Activated CD4-positive, alpha-beta T cell treated with anti-CD3 and anti-CD28 coated beads, Interleukin-2, amount 10 ng/mL, durations not matched to agents 7 days and 5 days (primary cell): ENCODE measurements at places on chromosomes 4 and X. TPM values are rescaled to one million over a fixed set of nuclear protein-coding genes. Genes with fewer than 3 reads are reported as not detected.

Gene USP17L5
- not detected for total RNA-seq

GRCh38 chr4:7857238-7857701 is 82.4 kb downstream of the AFAP1 start:
- DNase-seq, result no peak

DNA sequence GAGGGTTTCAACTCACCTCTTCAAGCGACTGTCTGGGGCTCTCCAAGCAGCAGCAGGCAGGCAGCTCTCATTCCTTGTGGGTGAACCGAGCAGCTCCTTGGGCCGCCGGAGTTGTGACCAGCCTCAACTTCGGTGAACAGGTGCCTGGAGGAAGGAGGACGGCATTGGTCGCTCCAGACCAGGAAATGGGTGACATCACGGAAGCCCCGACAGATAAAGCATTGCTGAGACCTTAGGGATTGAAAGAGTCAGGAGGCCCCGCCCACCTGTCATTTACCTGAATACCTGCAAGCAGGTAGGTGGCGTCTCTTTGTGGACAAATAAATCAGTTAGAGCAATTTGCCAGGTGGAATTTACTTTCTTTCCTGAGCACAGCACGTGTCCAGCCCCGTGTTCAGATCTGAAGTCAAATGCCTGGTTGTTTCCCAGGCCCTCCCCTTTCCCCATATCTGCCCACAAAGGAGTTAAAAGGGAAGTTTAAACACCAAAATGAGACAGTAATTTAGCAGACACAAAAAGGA is at the start of gene LNX1:
TSS of gene LNX1 (minus strand) at position 115 of the 521 bp plus-strand sequence. CDS start 17,484 bp downstream, outside the sequence.
- no peak for DNase-seq

DNA sequence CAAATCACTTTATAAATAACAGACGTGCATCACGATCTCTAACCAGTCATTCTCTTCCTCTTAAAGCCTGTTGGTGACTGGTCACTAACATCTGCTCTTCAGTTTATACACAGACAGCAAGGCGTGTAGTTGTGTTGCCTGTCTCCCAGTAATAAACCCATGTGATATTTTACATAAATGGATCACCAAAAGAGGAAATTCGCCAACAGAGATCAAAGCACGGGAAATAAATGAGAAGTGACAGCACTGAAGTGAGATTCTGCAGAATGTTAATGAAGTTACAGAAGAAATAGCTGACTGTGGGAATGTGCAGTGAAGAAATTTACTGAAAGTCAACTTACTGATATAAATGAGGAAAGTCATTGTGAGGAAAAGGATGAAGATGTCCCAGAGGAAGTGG is 47.0 kb downstream of the AFF1 start:
- DNase-seq, result no peak

Gene TRPC5OS
- not detected for total RNA-seq

DNA sequence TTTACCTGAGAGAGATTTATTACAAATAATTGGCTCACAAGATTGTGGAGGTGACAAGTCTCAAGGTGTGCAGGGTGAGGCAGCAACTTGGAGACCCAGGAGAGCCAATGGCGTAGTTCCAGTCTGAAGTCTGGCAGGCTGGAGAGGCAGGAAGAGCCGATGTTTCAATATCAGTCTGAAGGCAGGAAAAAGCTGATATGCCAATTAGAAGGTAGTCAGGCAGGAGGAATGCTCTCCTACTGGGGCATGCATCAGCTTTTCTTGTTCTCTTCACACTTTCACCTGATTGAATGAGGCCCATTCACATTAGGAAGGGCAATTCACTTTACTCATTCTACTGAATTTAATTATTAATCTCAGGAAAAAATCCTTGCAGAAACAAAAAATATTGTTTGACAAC is 1351.7 kb upstream of the ADGRL3 start:
- no peak for DNase-seq

Gene CXCL11
- total RNA-seq, result not detected

DNA sequence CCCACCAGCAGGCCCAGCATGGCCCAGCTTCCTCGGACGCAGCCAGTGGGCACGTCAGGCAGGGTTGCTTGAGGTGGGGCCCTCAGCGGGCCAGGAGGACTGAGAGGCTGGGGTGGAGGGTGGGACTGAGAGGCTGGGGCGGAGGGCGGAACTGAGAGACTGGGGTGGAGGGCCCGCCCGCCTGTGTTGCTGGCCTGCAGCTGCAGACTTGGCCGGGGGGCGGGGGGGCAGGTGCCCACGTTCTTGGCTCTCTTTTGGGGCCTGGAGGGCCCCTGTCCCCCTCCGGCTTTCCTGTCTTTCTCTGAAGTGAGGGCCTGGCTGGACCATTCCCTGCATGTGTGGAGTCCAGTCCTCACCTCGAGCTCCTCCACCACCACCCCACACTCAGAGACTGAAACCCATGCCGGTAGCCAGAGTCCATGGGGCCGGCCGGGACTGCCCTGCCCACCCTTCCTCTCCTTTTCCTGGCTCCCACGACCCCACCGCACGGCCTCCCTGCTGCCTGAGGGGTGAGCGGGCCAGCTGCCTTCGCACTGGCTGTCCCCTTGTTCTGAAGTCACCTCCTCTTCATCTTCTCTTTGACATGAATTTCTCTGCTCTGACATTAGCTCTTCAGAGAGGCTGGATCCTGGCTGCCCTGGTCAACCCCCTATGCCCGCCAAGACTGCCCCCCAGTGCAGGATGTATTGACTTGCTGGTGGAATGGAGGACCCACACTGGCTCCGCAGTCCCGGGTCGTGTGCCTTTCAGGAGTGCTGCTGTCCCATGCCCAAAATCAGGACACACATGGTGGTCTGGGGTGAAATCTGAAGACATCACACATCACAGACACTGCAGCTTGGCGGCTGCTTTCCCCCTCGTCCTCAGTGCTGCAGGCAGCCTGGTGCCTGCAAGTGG is 10.1 kb upstream of the NKX1-1 start:
- no peak for DNase-seq

GRCh38 chr4:56360071-56360470 is 27.2 kb downstream of the AASDH start:
- no peak for DNase-seq

Gene COX7B2
- not detected for total RNA-seq

GRCh38 chr4:76219299-76220055 is 5.9 kb upstream of the SCARB2 start:
- no peak for DNase-seq

GRCh38 chr4:26139310-26139924 is 181.4 kb upstream of the RBPJ start:
- no peak for DNase-seq

- no peak for DNase-seq
Measured at GRCh38 chr4:152684007-152684406, 4.2 kb upstream of the TMEM154 start.

GRCh38 chr4:135694066-135694465 is 1492.5 kb upstream of the PABPC4L start:
- no peak for DNase-seq

Gene OCIAD2
- total RNA-seq, result 99.0 TPM

- no peak for DNase-seq
Measured at GRCh38 chrX:19556202-19556601, 40.9 kb upstream of the MAP3K15 start.

GRCh38 chr4:186722796-186723291 is 812 bp downstream of the FAT1 start:
- DNase-seq, result no peak

Gene UGT8
- total RNA-seq, result 0.12 TPM

Gene PABPC4L
- not detected for total RNA-seq

GRCh38 chr4:3716631-3717235 is 49.5 kb upstream of the ADRA2C start:
- DNase-seq, result no peak

DNA sequence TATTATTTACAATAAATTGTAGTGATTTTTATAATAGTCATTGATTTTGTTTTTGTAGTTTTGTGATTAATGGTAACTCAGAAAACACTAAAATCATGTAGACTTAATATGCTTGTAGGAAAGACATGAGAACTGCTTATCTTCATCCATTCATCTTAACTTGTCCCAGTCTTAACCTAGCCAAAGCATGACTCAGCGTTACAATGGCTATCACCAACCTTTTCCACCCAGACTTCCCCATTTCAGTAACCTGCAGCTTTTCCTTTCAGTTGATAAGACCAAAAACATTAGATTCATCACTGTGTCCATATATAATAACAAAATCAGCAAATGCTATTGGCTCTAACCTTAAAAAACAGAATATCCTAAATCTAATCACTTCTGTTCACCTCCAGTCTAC is 106.2 kb upstream of the KLF8 start:
- no peak for DNase-seq

GRCh38 chr4:105193536-105193935 is 46.9 kb downstream of the TET2 start:
- DNase-seq, result no peak

Gene CFAP99
- not detected for total RNA-seq

Gene CPE
- total RNA-seq, result not detected

- DNase-seq, result peak; percentile 5
Measured at GRCh38 chrX:31266203-31267076, 194.6 kb upstream of the FTHL17 start.

GRCh38 chr4:152398060-152398459 is 137.8 kb downstream of the FBXW7 start:
- DNase-seq, result no peak

Gene NEIL3
- total RNA-seq, result 34.6 TPM

- DNase-seq, result no peak
Measured at GRCh38 chrX:138914767-138915166, 203.2 kb upstream of the FGF13 start.

GRCh38 chr4:83125738-83126141 is 11.2 kb upstream of the PLAC8 start:
- peak; percentile 44 for DNase-seq

DNA sequence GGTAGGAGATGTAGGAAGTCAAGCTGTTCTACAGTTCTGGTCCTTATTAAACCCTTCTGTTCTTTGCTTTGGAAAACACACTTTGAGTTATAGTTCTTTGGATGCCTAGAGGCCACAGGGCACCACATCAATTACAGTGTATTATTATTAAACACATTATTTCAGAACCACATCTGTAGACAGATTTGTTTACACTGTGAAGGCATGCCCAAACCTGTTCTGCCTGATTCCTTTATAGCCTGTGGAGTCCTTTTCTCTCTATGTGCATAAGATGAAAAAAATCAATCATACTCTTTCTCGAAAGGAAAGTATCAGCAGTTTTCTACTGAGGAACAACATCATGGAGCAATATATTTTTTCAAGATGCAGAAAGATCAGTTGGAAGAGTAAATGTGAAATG is 371.3 kb upstream of the INTU start:
- no peak for DNase-seq

GRCh38 chr4:48780865-48781214 is 761 bp upstream of the FRYL start:
- peak; percentile 42 for DNase-seq

DNA sequence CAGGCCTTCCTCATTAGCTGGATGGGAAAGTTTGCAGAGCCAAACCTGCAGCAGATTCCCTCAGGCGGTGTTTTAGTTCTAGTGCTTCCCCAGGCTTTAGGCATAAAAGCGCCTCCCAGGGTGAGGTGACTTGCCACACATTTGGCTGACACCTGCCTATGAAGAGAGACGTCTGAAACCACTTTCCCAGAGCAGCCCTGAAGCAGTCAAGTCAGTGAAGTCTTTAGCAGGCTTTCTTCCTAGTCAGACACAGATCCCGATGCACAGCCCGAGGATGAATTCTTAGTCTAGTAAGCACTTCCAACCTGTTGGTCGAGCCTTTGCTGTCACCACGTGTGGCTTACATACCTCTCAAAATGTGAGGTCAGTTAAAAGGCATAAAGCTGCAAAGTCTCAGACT is 484.1 kb downstream of the SMARCA1 start:
- no peak for DNase-seq

- DNase-seq, result no peak
Measured at GRCh38 chr4:76488888-76489685, 54.1 kb downstream of the SHROOM3 start.
